ENCODE measurements at places on chromosomes 6 and 20.
A peak's percentile ranks its signal among the peaks of the same experiment; 100 is the strongest.

DNA sequence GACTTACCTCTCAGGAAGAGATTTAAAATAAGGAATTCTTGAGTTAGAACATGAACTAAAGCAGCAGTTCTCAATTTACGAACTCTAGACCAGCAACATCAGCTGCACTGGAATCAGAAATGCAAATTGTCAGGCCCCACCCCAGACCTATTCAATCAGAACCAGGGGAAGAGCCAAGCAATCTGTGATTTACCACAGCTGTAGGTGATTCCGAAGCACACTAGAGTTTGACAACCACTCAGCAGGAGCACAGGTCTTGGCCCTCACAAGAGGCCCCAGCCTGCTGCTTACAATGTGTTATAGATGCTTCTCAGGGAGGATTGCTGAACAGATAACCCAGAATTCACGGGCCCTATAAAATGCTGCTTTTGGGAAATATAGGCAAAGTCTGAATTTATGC is 279.2 kb downstream of the PTPRK start:
- no peak for DNase-seq

DNA sequence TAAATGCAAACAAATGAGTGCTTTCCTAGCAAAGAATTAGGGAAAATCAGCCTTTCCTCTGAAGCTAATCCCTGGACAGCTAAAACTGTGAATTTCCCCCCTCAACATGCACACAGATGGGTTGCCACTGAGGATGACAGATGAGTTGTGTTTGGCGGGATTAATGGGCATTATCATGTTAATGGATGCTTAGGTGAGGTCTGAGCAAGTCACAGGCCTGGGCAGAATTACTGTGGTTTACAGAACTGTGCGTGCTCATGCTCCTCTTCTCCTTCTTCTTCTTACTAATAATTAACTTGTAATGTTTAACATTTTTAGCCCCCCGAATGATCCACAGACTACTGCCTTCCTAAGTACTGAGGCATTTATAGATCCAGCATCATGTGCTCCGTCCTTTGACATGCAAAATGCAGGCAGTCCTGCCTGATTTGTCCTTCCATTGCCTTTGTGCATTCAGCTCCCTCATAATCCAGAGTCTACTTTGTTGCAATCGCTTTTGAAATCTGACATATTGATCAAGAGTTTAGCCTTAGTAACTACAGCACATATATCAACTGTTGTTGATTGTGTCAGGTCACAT is 753.4 kb upstream of the MMS22L start:
- DNase-seq = peak; percentile 82

GRCh38 chr6:47464052-47464451 is 13.5 kb upstream of the CD2AP start:
- no peak for DNase-seq

- no peak for DNase-seq
Observed at GRCh38 chr6:129353067-129353466, 356.9 kb downstream of the ARHGAP18 start.

GRCh38 chr20:37347891-37348791 is 2.2 kb downstream of the SRC start:
- no peak for DNase-seq

DNA sequence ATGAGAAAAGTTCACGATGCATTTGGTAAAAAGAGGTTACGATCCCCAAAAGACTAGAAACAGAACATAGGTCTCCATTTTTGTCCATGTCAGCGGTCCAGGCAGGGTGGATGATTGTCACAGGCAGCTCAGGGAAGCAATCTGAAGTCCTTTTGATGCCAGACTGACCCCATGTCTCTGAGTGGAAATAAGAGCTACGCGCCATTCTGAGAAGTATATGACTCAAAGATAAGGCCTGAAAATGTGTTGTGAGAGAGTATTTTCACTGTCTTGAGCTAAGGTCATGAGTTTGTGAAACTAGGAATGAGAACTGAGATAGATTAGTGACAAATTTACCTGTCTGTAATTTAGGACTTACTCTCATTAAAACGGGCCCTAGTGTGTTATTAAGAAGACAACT is 69.5 kb downstream of the LYRM4 start:
- no peak for DNase-seq

- DNase-seq = no peak
Observed at GRCh38 chr6:47672816-47673215, 25.6 kb upstream of the ADGRF4 start.

GRCh38 chr6:113488812-113489685 is 368.1 kb upstream of the MARCKS start:
- DNase-seq = no peak

- DNase-seq = no peak
Observed at GRCh38 chr6:81594501-81594900, 158.0 kb downstream of the TENT5A start.

- no peak for DNase-seq
Observed at GRCh38 chr6:131216246-131216645, 81.0 kb downstream of the AKAP7 start.

DNA sequence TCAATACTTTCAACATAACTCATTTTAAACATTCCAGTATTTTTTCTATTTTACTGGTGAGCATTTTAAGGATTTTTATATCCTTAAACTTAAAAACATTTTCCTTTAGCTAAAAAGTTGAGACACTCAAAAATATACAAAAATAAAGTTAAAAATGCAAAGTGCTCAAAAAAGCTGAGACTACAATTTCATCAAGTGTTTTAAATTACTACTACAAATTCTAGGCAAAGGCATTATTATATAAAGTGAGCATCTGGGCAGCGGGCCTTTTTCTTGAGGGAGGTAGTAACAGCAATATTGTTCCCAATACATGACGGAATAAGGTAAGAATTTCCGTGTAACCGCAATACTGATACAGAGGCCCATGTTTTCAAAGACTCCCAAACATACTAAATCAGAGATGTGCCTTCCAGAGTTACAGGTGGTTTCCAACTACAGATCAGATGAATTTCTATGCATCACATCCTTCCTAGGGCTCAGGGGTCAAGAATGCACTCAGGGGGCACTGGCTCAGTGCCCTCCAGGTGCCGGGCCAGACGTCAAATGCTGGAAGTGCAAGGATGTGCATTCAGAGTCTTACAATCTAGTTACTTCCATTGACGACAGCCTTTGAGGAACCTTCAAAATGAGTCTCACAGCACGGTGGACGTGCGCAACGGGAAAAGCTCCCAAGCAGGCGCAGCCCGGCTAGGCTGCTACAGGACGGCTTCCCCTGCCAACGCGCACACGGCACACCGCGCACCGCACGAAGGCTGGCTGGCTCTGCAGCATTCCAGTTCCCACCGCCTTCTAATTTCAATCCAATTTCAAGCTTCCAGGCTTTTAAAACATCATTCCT is 1.7 kb downstream of the PHF10 start:
- no peak for DNase-seq

GRCh38 chr6:1290805-1291204 is 21.1 kb upstream of the FOXQ1 start:
- DNase-seq = no peak

DNA sequence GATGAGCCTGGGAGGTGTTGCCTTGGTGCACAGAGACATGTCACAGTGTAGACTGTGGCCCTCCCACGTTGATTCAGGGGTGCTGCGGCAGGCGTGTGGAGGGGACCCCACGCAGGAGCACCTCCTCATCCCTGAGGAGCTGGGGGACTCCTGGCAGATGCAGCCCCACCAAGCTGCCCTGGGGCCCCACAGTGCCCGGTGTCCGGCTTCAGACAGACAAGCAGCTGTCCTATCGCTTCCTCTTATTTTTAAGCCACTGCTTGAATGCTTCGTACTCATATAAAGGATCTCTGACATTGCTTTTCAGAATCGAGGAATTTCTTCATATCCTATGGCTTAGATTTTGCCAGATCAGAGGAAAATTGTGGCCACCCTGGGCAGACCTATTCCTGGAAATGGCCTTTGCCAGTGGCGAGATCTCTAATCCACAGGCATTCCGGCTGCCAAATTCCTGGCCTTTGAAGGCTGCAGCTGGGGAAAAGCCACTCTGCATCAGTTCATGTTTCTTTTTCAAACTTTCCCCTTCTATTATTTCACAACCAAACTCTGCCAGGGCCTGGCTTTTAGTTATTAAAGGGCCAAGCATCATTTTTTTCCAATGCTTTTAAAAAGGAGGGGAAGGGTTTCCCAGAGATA is 337.0 kb downstream of the THBS2 start:
- DNase-seq = no peak

DNA sequence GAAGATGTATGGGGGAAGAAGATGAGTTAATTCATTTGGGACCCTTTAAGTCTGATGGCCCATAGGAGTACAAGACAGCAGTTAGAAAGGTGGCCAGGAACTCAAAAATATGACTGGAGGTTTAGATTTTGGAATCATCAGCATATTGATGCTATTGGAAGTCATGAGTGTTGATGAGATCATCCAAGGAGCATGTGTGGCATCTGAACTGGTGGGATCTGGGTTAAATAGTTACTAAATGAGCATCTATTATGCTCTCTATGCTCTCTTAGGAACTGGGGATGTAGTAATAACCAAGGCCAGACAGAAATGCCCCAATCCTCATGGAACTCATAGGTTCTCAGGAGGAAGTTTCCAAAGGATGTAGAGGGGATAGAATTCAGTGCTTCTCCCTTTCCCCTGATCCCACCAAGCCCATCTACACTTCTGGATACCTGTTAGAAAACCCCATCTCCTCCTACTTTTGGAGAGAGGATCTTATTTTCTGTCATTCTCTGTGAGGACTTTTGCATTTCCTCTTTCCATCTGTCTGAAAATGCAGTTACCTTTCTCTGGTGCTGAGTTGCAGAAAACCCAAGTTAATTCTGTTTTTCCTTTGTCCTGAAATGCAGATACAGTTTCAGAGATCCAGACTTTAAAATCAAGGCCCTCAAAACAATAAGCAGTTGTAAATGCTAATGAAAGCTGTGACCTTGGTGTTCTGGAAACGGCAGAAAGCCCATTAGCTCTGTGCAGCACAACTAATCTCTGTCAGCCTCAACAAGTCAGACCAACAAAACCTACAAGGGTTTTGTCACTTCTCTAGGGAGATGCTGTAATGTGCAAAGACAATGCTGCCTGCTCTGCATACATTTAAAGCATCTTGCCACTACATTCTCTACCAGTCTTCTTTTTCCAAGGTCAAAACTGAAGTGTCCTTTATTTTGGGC is 65.8 kb downstream of the TBC1D7 start:
- DNase-seq = no peak

DNA sequence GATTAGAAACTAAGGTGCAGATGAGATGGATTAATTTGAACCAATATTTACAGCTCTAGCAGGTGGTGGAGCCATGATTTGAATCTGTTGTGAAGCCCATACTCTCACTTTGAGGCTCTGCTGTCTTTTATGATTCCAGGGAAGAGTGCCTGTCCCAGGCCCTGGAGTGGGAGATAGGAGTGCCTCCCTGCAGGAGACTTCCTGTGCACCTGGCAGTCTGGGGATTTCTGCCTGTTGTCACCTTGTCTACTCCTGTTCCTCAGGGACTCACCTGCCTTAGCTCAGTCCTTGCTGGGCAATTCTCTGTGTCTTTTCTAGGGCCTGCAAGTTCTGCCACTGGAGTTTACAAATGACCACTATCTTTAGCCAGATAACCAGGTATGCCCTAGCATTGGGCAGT is 46.3 kb downstream of the SCAND1 start:
- DNase-seq = no peak

GRCh38 chr6:17039266-17039665 is 62.6 kb upstream of the STMND1 start:
- no peak for DNase-seq

GRCh38 chr20:46963196-46963529 is 68.5 kb downstream of the EYA2 start:
- no peak for DNase-seq

DNA sequence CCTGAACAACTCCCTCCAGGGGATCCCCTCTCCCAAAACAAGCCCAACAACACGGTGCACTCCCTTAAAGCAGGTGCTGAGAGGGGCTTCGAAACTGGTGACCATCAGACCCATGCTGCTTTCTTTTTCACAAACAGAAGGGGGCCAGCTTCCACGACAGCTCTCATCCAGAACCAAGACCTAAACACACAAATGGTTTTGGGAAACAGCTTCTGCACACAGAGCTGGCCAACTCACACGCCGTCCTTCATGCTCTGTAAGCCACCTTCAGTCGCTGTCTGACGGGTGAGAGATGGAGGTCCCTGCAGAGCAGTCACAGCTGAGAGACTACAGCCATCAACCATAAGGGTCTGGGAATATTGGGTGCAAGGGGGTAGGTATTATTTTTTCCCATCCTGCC is 76.3 kb downstream of the ZMYND8 start:
- DNase-seq = no peak

DNA sequence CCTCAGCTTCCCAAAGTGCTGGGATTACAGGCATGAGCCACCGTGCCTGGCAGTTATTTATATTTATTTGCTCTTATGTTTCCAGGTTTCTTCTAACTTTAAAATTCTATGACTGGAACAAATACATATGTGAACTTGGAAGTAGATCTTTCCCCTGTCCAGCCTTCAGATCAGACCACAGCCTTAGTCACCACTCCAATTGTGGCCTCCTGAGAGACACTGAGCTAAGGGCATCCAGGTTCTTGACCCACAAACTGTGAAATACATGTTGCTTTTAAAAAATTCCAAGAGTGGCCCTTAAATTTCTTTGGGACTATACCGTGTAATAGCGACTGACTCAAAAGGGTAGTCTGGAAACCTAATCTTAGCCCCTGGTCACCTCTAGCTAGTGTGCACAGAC is 1.5 kb upstream of the ADGRG6 start:
- DNase-seq = no peak

DNA sequence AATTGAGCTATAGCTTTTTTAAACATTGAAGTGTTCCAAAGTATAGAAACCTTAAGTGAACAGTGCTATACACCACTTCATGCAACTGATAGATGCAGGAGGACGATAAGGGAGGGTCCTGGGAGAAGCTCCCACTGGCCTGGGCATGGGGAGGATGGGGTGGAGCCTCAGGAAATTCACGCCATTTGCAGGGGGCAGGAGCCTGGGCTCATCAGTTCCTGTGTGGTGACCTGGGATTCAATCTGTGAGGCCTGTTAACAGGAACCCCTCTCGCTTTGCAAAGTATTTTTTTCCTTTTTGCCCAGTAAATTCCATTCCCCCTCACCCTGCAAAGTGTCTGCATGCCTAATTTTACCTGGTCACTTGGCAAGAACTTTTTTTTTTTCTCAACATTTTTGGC is 11.0 kb upstream of the ASCC3 start:
- DNase-seq = no peak

DNA sequence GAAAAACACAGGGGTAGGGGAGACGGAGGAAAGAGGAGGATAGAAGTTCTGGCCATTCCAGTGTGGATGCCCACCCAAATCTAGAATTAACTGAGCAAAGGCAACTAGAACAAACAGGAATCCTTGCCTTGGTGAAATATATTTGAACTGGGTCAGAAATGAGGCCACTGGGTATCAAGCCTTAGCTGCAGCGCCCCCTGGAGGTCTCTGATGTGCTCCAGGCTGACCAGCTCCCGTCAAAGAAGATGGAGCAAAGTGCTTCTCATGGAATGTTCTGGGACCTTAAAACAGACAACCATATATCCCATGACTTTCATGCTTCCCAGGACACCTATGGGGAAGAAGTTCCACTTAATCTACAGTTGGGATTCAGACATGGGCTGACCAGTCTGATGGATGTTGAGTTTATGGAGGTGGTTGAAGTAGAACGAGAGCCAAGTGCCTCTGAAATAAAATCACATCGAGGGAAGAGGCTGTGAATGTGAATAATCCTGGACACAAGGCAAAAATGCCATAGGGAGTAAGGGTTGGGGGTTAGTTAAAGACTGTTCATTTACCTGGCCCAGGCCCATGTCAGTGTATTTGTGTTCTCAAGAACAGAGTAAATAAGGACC is 50.4 kb downstream of the HLA-DPB1 start:
- peak; percentile 92 for DNase-seq
